ENCODE measurements at places on chromosomes 5 and 9.

- DNase-seq, result no peak
Observed at GRCh38 chr5:4019009-4019769, 423.6 kb downstream of the IRX1 start.

GRCh38 chr9:6894135-6894534 is 136.4 kb downstream of the KDM4C start:
- DNase-seq, result no peak

- DNase-seq, result no peak
Observed at GRCh38 chr9:105912863-105913516, 218.6 kb downstream of the TMEM38B start.

GRCh38 chr9:92265154-92265553 is 28.3 kb downstream of the IARS1 start:
- no peak for DNase-seq

GRCh38 chr9:125238915-125239446 is 2.2 kb downstream of the HSPA5 start:
- DNase-seq, result no peak

DNA sequence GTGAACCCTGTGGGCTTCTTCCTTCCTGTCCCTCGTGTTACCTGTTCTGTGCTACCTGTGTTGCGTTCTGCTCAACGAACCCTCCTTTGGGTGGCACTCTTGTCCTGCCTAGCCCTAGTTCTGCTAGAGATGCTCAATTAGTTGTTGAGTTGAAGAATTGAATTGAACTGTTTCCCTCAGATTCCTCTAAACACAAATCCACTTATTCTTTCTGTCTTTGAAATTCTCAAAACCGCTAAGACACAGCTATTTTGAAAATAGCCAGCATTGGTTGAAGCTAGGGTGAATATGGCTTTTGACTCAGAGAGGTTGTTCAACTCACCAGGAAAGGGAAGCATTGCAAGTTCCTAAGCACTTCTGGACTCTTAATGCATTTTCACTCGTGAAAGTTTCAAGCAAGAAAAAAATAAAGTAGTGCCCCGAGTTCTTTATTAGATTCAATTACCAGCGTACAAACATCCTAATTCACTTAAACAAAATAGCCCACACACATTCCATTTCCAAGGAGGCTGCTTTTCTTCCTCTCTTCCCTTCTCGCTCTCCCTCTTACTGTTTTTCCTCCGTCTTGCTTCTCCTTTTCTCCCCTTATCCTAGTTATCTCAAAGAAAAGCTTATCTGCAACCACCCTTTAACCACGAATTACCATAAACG is 642 bp upstream of the ITGA1 start:
- DNase-seq, result no peak

GRCh38 chr9:3441197-3441816 is 84.5 kb downstream of the RFX3 start:
- peak; percentile 13 for DNase-seq

DNA sequence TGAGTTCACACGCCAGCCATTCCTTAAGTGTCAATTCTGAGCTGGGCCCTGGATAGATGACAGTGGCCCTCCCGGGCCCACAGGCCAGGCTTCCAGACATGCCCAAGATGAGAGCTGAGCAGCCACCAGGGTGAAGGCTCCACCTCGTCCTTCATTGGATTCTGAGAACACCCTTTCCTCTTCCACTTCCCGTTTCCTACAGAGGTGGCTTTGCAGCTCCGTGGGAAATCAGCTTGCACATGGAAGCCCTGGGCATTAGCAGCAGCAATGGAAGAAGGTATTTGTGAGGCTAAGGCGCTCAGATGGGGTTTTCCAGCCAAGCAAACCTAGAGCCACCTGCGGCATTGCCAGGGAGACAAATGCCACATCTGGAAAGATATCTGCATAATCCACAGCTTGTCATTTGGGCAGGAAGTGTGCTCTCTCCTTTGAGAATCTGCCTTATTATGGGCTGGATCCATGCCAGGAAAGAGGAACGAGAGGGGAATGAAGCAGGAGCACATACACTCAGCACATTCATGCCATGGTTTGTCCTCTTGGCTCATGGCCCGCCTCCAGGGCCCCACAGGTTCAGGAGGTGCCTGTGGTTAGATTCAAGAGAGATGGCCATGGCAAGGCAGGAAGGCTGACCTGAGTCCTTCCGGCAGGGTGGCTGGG is 34.1 kb downstream of the CFAP77 start:
- DNase-seq, result peak; percentile 47

DNA sequence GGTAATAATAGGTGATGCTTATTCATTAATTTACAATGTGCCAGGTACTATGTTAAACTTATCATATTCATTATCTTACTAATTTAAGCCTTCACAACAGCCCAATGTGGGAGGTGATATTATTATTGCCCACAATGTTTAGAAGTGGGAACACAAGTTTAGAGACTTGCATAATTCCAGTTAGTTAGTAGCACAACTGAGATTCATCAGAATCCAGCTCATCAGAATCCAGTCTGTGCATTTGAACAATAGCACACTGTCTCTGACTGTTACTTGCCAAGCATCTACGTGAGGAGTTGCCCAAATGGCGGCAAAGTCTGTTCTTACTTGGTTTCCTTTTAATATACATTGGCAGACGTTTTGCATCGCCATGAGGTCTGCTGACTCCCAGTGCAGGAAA is 110.9 kb upstream of the BASP1 start:
- DNase-seq, result no peak

GRCh38 chr9:116905171-116905588 is 218.1 kb downstream of the TRIM32 start:
- DNase-seq, result peak; percentile 90

DNA sequence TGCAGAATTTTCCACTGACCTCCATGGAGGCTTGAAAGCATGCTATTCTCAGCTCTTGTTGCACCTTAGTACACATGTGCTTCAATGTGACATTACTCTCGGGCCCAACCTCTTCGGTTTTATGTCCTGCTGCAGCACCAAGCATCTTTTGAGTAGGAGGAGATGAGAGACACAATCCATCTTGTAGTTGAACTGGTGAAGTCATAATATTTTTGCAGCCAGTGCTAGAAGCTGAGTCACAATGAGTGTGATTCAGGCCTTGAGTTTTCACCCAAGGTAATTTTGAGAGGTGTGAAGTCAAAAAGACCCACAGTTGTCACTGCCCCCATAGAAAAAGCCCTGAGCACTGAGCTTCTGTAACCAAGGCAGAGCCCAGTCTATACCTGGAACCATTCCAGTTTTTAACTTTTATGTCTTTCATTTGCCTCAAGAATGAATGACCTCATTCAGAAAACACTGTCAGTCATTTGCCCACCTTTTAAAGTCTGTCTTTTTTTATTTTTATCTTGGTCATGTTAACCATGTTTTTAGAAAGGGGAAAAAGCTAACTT is 117.7 kb downstream of the ZNF462 start:
- DNase-seq, result no peak

DNA sequence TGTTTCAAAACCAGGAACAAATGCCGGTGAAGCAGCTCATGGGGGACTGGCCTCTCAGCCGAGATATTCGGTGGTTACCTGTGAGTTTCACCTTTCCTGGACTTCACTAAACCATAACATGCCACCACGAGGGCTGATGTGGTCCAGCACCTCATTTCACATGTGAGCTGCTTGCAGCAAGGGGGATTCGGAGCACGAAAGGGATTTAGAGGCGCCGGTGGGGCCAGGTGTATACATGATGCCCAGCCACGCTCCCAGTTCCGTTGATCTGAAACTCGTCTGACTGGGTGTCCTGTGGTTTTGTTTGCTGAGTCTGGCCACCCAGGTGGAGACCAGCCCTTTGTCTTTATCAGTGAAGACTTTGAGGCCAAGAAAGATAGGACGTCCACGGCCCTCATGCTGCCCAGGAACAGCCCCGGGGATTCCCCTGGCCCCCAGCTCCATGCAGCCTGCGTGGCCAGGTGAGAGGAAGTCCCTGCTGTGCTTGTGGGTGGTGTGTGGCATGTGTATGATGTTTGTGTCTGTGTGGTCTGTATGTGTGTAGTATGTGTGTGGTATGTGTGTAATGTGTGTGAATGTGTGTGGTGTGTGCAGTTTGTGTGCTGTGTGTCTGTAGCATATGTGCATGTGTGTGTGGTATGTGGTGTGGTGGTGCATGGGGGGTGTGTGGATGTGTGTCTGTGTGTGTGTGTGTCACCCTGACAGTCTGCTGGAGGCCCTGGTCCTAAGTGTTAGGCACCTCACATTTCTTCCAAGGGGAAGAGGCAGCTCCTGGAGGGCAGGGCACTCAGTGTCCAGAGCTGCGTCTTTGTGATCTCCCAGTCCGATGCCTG is 23.4 kb downstream of the PHF2 start:
- DNase-seq, result peak; percentile 70

DNA sequence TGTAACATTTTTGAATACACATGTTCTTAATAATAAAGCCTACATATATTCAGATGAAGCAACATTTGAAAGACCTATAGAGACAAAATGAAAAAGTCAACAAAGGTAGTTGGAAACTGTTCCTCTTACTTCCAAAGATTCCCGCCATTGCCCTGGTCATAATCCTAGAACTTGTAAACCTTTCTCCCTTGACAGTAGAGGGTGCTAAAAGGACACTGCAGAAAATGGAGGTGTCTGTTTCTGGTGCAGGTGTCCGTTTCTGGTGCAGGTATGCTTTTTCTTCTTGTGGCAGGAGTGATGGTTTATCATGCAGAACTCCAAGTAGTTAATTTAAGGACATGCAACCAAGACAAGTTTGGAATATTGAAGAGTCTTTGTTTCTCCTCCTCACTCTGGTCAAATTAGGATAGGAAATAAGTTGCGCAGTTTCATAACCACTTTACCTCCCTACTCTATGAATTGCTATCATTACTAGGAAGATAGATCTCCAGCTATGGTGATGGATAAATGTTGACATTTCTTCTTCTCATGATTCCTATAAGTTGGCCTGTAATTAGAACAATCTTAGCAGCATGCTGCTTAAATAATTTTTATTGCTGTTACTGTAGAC is 56.0 kb upstream of the FAM174A start:
- DNase-seq, result peak; percentile 82

DNA sequence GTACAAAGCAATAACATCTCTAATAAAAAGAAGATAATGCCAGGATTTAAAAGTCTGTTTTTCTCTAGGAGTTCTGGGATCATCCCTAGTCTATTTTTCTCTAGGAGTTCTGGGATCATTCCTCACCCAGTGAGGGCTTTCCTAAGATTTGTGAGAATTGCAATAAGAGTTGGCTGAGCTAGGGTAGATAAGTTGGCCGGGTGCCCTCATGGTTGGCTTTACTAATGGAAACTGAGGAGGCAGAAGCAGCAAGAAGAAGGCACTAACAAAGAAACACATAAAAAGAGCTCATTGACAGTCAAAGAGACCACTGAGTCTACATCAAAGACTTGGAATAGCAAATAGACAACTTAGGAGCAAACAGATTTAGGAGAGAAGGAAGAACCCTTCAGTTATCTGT is 4.2 kb downstream of the SLC1A3 start:
- no peak for DNase-seq

DNA sequence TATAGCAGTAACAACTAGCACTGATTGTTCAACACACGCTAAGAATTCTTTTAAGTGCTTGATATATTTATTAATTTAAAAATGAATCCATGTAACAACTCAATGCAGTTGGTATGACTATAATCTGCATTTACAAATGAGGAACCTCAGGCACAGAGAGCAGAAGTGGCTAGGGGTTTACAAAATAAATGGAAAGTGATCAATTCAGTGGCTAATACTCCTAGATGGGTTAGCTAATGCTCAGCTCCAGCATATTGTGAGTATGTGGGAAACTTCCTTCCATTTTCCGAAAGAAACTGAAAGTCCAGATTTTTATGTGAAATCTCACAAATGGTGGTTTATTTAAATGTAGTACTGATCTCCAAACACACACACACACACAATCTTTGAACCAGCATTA is 128.0 kb downstream of the RFX3 start:
- no peak for DNase-seq

DNA sequence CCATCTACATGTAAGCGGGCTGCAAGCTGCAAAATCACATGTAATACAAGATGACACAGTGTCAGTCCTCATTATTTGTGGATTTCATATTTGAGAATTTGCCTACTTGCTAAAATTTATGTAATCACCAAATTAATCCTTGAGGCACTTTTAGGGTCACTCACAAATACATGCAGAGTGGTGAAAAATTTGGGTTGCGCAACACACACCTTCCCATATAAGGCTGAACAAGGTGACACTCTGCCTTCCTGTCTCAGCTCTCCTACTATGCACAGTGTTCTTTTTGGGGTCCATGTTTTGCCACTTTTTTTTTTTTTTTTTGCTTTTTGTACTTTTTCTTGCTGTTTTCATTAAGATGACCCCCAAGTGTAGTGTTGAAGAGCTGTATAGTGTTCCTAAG is 111.0 kb downstream of the FBXL7 start:
- DNase-seq, result no peak

DNA sequence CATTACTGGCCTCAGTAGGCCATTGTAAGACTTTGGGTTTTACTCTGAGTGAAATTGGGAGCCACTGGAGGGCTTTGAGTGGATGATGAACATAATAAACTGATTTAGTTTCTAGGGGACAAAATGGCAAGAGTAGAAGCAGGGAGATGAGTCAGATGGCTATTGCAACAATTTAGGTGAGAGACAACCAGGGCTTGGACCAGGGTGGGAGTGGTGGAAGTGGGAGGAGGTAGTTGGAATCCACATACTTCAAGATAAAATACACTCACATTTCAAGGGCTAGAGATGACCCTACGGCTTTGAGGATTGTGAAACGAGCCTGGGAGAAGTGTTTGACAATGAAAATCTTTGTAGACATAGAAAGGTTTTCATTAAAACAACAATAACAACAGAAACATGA is 136.3 kb downstream of the ACTBL2 start:
- DNase-seq, result no peak

DNA sequence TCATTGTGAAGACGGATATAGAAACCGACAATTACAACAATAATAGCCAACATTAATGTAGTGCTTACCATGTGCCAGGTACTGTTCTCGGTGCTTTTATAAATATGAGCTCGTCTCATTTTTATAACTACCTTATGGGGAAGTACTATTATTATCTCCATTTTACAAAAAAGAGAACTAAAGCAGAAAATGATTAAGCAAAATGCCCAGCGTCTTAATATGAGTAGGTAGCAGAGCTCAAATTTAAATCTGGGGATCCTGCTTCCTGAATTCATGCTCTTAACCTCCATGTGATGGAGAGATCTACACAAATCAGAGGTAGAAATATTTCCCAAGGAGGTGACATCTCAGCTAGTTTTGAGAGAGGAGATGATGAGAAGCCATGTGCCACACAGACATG is 256.9 kb downstream of the TRIM32 start:
- no peak for DNase-seq

DNA sequence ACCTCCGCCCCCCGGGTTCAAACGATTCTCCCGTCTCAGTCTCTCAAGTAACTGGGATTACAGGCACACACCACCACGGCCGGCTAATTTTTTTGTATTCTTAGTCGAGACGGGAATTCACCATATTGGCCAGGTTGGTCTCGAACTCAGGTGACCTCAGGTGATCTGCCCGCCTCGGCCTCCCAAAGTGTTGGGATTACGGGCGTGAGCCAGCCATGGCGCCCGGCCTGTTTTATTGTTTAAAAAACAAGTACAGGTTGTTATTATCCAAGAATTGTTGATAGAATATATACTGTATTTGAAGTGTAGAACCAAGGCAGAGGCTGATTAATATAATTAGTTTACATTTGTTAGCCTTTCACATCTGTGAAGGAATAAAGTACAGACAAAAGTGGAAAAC is 8.9 kb downstream of the PARP8 start:
- DNase-seq, result no peak

GRCh38 chr9:73183917-73184861 is 32.5 kb downstream of the ANXA1 start:
- DNase-seq, result peak; percentile 74

- DNase-seq, result no peak
Observed at GRCh38 chr5:66728049-66728448, 131.9 kb downstream of the MAST4 start.
